Stimulated activated CD4-positive, alpha-beta T cell treated with anti-CD3 and anti-CD28 coated beads, Interleukin-12 subunit alpha, Interleukin-12 subunit beta, amount 100 ng/mL, for 24 hours (primary cell): ENCODE measurements at places on chromosomes 3 and 15.

- no peak for DNase-seq
These were observed 79.3 kb downstream of the MDFIC2 start for GRCh38 chr3:70233112-70233511.

GRCh38 chr3:62625268-62625667, 249.9 kb downstream of the CADPS start:
- DNase-seq = no peak

DNA sequence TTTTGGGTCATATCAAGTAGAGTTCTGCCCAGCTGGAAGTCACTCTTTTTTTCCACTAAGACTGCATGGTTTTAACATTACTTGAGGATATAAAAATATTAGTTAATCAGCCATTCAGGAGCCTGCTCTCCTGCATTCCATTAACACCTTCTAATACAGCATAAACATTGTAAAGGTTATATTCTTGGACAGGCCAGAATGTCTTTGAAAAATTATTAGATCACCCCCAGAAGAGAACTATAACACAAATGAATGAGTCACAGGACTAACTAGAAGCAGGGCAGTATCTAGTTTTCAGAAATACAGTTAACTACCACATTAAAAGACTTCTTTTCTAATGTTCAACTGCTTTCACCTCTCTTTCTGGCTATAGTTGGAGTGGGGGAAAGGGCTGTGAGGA, 80.9 kb downstream of the THBS1 start:
- DNase-seq = no peak

- DNase-seq = no peak
These were observed 82.4 kb upstream of the PLCL2 start for GRCh38 chr3:16802389-16802788.

DNA sequence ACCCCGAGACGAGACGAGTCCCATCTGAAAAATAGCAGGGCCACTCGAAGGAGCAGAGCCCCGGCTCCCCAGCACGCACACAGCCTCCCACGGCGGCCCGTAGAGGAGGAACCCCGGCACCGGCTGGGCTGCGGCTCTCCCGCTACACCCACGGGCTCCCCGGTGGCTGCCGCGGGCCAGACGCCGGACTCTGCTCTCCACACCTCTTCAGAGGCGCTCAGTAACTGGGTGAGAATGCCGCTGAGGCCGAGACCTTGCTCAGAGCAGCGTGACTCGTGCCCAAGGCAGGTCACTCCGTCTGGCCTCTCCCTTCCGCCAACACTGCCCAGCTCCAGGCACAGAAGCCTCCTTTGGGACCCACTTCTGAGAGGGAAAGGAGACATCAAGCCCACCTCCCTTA, 34.4 kb downstream of the TNK2 start:
- no peak for DNase-seq

GRCh38 chr3:9765865-9766264, 3.9 kb downstream of the CAMK1 start:
- no peak for DNase-seq

- no peak for DNase-seq
These were observed 52.6 kb downstream of the NMD3 start for GRCh38 chr3:161273589-161274218.

- DNase-seq = no peak
These were observed 96.7 kb downstream of the IL5RA start for GRCh38 chr3:3013317-3014052.

DNA sequence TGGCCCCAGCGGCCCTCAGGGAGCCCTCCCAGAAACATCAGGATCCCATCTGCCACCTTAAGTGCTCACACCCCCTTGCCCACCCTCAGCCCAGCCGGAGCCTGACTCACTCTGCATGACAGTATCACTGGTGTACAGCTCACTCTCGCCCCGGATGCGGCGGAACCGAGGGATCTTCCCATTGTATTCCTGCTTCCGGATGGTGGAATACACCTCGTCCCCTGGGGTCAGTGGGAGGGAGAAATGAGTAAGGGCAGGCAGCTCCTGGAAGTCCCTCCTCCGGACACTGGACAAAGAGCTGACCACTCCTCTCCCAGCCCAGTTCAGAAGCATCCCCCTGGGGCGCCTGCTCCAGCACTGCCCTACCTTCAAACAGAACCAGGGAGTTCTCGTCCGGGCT, 16.5 kb downstream of the SEMA7A start:
- no peak for DNase-seq

- DNase-seq = no peak
These were observed 155.2 kb downstream of the FAM43A start for GRCh38 chr3:194840661-194841514.
